ENCODE measurements at places on chromosomes 6 and 20.

- DNase-seq = no peak
Measured at GRCh38 chr20:8304124-8304816, 172.2 kb downstream of the PLCB1 start.

DNA sequence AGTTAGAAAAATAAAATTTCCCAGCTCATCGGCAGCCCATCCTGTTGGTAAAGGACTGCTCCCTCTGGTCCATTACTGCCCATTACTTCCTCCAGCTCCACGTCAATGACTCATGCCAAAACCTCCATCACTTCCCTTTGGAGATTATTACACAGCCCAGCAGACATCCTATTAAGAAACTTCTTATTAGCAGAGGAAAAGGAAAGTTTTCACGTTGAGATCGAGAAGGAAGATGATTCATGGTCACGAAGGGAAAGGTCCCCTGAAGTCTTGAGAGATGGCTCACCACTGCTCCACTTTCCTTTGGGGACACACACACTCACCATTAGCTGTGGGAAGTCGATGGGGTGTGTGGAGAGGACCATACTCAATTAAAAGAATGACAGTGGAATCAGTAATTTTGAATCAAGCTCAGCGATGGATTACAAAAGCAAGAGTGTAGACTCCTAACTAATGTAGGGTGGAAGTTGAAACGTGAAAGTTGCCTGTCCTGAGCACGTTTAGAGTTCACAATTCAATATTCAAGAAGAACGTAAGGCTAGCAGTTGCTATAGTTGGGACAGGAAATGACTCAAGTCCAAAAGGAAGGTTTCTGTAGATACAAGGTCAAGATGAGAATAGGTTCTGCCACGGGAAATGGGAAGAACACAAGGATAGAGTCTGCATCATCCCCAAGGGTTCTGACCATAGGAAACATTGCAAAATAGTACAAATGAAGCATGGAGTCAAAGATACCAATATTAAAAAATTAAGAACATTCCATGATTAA is 21.6 kb downstream of the SASH1 start:
- DNase-seq = no peak

DNA sequence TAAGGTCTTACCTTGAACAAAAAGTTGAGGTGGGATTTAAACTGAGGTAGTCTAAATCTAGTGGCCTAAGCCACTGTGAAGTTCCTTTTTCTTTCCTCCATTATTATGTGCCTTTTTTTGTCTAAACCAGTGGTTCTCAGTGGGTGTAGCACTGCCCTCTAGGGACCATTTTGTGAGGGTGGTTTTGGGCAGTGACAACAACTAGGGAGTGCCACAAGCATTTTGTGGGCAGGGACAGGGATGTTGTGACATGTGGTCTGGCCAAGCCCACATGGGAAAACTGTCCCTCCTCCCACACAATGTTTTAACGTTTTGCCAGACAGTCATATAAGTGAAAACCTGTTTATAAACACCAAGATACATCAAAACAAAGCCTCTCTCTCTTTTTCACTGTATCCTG is 899.4 kb upstream of the FLRT3 start:
- DNase-seq = no peak

- DNase-seq = no peak
Measured at GRCh38 chr6:36125575-36125974, 4.7 kb upstream of the MAPK13 start.

DNA sequence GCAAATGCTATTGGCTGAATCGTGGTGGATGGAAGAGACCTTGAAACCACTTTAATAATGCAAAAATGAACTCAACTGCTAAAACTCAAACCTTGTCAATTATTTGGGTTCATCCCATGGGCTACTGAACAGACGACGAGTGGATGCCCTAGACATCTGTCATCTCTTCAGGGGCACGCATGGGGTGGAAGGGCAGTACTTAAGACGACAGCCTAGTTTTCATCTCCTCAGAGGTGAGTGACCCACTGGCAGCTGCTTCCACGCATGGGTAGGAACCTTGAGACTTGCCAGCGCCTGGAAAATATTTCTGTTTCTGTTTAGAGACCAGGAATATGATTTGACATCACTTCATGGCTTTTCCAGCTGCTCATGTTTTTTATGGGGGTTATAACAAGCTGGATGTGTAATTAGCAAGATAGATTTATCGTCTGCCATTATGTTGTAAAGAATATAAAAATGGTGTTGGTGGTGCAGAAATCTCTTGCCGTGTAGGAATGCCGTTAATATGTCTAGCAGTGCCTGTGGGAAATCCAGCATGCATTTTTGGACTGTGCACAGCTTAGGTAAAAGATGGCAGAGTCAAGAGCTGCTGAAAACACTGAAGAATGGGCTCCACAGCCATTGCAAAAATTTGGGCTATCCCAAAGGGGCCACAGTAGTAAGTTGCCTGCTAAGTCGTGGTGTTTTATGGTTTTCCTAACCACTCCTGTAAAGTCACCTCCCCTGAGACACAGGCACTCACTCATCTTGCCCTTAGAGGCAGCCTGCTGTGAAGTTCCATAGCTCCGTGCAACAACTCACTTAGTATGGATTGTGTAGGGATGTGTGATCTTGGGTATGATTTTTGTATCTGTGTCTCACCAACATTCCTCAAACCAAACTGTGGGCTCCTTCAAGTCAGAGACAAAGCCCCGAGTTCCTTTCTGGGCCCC is 203.3 kb downstream of the EYA2 start:
- no peak for DNase-seq

DNA sequence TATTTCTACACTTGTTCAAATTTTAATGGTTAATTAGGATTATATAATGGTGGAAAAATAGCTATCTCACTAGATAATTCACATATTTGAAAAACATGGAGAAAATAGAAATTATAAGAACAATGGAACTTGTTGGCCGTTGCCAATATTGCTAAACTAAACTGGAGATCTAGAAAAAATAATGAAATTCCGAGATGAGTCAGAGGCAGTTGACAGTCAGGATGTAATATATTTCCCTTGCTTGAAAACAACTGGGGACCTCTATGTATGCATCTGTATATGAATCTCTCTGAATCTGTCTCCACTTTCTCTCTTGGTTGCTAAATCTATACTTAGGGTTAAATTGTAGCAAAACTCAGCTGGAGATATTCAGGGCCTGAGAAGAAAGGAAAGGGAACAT is 1108.2 kb upstream of the GJE1 start:
- no peak for DNase-seq

All from NCI-H2107 (cell line).